ENCODE measurements at places on chromosomes 6 and 20. TPM values are rescaled to one million over a fixed set of nuclear protein-coding genes. Genes with fewer than 3 reads are reported as not detected.

The LTB gene
- 110 TPM for total RNA-seq

The TINAG gene
- not detected for total RNA-seq

The CRIP3 gene
- total RNA-seq, result 2.0 TPM

The CD83 gene
- 31.4 TPM for total RNA-seq

The MYCT1 gene
- total RNA-seq, result not detected

The CD93 gene
- total RNA-seq, result 16.8 TPM

The CST2 gene
- total RNA-seq, result not detected

The GLP1R gene
- total RNA-seq, result not detected

The SLC17A3 gene
- total RNA-seq, result not detected

The MCHR2 gene
- total RNA-seq, result not detected

The GRM4 gene
- total RNA-seq, result not detected

The PKHD1 gene
- total RNA-seq, result not detected

The LRRC1 gene
- 1.00 TPM for total RNA-seq

The QRSL1 gene
- 25.0 TPM for total RNA-seq

The UBE3D gene
- 11.9 TPM for total RNA-seq

The PLN gene
- total RNA-seq, result not detected

The SLC13A3 gene
- total RNA-seq, result 0.55 TPM

The C2 gene
- not detected for total RNA-seq

The SLC22A1 gene
- total RNA-seq, result 11.0 TPM

The BANF2 gene
- not detected for total RNA-seq

The HAO1 gene
- total RNA-seq, result not detected

The GABRR1 gene
- total RNA-seq, result not detected

The TENT5A gene
- 1.5 TPM for total RNA-seq

The TRIM15 gene
- total RNA-seq, result 0.20 TPM

The MEI4 gene
- not detected for total RNA-seq

The SH3BGRL2 gene
- total RNA-seq, result not detected

The SPTLC3 gene
- total RNA-seq, result not detected

The SOX4 gene
- 0.98 TPM for total RNA-seq

The MCM3 gene
- 108 TPM for total RNA-seq

The SLC35F1 gene
- not detected for total RNA-seq

The HCK gene
- 0.14 TPM for total RNA-seq

The PRICKLE4 gene
- not detected for total RNA-seq

The LY6G6D gene
- not detected for total RNA-seq

All from natural killer cell treated with Interleukin-12 subunit alpha and Interleukin-12 subunit beta and Interleukin-15 and Interleukin-18, amount 100 ng/mL, for 72 hours (primary cell).